ENCODE measurements at places on chromosomes 5 and 9.

DNA sequence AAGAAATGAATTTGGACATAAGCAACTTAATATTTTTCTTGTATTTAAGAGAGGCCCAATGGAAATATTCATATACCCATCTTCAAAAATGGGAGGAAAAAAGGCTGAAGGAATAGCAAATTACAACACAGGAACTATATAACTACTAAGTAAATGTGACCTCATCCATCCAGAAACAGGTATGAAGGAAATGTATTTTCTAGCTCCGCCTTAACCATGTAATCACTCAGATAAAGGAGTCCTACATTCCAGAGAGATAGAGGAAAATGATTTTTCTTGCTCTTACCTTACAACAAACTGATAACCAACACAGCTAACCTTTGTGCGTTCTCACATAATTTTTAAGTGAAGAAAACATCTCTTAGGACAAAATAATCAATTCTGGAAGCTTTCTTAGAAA lies 96.5 kb downstream of the NR6A1 start:
- DNase-seq, result no peak

DNA sequence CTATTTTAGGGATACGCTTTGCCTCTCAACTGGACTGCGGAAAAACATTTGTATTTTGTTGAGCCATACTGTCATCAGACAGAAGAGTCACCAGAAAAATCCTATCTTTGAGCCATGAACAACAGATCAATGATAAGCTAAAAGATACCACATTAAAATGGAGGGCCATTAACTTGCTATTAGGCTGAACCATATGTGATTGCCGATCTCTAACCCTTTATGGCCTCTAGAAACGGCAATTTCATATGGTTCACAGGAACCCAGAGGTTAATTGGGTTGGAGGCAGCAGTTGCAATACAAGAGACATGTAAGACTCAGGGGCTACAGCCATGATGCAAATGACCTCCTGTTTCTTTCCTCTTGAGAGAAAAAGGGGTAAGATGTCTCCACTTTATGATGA lies 69.8 kb downstream of the MYO10 start:
- no peak for DNase-seq

GRCh38 chr5:163943546-163943945 lies 438.1 kb downstream of the MAT2B start:
- DNase-seq, result peak; percentile 25

- no peak for DNase-seq
Observed at GRCh38 chr9:77667151-77667550, 19.0 kb upstream of the GNA14 start.

- DNase-seq, result no peak
Observed at GRCh38 chr5:126683912-126684311, 83.2 kb downstream of the PHAX start.

DNA sequence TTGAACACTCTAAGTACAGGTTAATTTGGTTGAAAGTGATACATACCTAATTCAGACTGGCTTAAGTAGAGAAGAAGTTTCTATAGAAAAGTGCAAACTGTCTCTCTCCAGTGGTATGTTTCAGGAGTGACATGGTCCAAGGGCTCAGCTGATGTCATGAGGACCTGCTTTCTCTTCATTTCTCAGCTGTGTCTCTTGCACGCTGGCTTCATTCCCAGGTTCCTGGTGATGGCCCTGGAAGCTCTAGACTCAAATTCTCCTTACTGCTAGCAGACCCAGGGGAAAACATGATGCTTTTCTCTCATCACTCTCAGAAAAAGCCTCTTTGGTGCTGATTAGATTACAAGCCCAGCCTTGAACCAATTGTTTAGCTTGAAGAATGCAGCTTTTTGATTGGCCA lies 211.9 kb upstream of the CLINT1 start:
- DNase-seq, result no peak

GRCh38 chr5:99243111-99243510 lies 314.3 kb upstream of the CHD1 start:
- no peak for DNase-seq

- no peak for DNase-seq
Observed at GRCh38 chr5:88734191-88734640, 148.8 kb downstream of the MEF2C start.

Measured in fibroblast of skin of left quadriceps (primary cell).